ENCODE measurements at places on chromosomes 2 and 18. TPM values are rescaled to one million over a fixed set of nuclear protein-coding genes. Genes with fewer than 3 reads are reported as not detected.

DNA sequence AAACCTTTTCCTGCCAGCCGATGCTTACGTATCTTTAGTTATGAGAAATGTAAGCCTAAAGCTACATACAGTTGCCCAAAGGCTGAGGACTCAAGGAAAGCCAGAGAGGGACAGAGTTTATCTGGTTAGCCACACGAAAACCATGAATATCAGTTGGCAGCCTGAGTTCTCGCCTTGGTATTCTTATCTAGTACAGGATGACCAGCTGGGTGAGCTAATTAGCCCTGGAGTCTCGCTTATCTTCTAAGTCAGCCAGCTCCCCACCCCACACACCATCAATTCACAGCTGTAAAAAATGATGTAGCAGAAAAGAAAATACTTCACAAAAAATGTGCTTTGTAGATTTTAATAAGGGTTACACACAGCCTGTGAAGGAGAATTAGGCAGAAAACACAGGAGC lies 617.5 kb upstream of the SOX11 start:
- no peak for DNase-seq

DNA sequence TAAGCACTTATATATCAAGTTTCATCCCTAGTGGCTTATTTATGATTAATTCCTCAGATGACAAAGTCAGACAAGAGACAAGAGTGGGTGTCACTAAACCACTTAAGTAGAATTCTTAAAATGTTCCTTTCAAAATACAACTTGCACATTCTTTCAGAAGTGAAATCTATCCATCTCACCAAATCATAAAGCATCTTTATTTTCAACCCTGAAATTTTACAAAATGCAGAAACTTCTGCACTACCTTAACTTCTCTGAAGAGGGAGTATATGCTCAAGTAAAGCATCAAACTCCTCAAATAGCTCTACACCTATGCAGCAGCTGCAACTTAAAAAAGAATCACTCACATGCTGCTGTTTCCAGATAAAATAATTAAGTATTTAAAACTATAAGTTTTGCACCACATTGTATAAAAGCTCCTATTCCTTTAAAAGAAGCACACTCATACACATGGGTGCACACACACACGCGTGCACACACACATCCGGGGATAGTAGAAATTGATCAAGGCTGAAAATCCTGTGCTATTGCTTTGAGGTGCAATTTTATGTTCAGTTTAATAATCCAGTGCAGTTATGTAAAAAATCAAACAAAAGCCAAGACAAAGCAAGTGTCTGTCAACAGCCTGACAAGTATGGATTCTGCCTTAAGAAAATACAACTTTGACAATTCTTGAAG lies 244.5 kb downstream of the TCF4 start:
- DNase-seq, result no peak

DNA sequence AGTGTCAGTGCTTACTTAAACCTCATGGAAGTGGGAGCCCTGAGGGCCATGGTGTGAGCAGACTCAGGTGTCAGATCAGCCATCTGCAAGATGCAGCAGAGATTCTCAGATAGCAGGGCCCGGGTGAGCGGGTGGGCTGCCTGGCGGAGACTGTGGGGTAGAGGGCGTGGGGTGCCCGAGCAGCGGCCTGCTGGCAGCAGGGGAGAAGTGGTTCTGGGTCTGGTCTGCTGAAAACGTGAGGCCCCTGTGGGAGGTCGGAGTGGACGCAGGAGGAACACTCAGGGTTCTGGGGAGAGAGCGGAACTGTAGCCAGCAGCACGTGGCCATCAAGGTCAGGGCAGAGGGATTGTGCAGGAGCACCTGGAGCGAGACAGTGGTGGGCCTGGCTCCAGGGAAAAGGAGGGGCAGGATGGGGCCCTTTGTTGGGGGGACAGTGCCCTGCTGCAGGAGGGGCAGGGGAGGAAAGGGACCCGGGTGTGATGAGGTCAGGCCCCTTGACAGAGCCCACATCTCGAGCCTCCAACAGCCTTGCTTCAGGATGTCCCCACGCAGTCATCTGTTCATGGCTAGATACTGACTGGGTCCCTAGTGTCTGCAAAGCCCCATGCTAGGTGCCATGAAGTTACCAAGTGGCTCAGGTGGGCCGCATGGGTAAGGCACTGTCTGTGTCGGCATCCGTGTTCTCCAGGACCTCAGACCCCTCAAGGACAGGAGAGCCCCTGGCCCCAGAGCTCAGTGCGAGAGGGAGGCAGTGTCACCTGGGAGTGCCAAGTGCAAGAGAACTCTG lies 2.7 kb upstream of the ESPNL start:
- no peak for DNase-seq

DNA sequence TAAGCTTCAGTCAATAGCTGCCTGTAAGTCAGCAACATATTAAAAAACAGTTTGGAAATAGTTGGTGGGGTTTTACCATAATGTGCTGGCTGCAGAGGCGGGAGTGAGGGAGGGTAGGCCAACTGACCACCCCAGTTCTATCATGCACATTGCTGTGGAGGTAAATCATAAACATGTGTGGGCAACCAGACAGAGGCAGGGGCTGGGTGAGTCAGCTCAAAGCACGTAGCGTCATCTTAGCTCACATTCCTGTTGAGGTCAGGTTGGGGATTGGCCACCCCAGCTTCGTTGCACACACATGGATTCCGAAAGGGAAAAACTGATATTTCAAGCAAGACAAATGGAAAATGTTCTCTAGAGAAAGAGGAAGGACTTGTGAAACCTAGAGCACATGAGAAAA lies 19.5 kb downstream of the GPR45 start:
- DNase-seq, result no peak

GRCh38 chr18:50709193-50709592 lies 110.6 kb downstream of the MRO start:
- no peak for DNase-seq

DNA sequence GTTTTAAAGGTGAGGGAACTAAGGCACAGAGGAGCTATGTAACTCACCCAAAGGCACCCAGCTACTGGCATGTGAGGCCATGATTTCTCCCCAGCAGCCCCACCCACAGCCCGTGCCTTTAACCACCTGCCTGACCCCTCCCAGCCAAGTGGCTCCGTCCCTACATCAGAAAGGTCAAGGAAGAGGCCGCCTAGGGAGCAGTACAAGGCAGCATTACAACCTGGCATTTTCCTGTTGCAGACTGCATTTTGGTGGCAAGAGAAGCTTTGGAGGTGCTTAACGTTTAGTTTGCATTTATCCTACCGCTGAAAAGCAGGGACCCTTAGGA lies 17.5 kb downstream of the STEAP3 start:
- no peak for DNase-seq

The CROCC2 gene
- polyA plus RNA-seq, result 0.04 TPM

GRCh38 chr18:42287047-42287446 lies 332.0 kb downstream of the PIK3C3 start:
- DNase-seq, result no peak

- DNase-seq, result no peak
These were observed 14.1 kb upstream of the GMPPA start for GRCh38 chr2:219484343-219485200.

GRCh38 chr2:209189893-209190292 lies 234.0 kb upstream of the MAP2 start:
- DNase-seq, result no peak

- DNase-seq, result no peak
These were observed 52.2 kb upstream of the TSPYL6 start for GRCh38 chr2:54308186-54308585.

The TMEM163 gene
- 1.3 TPM for polyA plus RNA-seq

- DNase-seq, result no peak
These were observed 31.3 kb downstream of the SPEG start for GRCh38 chr2:219465659-219466561.

DNA sequence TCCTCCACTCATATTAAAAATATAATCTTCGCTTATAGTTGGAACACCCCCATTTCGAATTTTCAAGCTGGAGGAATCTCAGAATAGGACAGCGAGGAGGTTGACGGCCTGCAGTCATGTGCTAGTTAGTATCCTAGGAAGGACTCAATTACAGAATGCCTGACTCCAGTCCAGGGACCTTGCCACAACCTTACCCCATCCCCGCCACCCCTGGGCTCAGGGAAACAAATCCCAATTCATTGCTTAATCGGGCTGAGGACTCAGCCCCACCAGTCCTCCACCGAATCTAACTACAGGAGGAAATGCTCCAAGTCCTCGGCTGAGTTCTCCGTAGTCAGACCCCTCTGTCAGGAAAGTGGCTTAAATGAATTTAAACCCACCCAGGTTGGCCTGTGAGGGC lies 31.7 kb upstream of the ZBTB7C start:
- no peak for DNase-seq

The ZNF521 gene
- 42.2 TPM for polyA plus RNA-seq

The RAB10 gene
- 172 TPM for polyA plus RNA-seq
